ENCODE measurements at places on chromosomes 2 and 18.

DNA sequence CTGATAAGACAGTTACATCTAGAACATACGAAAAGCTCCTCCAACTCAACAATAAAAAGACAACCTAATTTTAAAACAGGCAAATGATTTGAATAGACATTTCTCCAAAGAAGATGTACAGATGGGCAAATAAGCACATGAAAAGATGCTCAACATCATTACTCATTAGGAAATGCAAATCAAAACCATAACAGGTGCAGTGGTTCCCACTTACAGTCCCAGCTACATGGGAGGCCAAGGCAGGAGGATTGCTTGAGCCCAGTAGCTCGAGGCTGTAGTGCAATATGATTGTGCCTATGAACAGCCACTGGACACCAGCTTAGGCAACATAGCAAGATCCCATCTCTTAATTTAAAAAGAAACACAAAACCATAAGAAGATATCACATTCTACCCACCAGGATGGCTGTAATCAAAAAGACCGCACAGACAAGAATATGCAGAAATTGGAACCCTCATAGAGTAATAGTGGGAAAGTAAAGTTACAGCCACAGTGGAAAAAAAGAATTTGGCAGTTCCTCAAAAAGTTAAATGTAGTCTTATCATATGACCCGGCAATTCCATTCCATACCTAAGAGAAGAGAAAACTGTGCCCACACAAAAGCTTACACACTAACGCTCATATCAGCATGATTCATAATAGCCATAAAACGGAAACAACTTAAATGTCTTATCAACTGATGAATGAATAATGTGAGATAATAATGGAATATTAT lies 30.5 kb upstream of the ARMC9 start:
- DNase-seq, result no peak

DNA sequence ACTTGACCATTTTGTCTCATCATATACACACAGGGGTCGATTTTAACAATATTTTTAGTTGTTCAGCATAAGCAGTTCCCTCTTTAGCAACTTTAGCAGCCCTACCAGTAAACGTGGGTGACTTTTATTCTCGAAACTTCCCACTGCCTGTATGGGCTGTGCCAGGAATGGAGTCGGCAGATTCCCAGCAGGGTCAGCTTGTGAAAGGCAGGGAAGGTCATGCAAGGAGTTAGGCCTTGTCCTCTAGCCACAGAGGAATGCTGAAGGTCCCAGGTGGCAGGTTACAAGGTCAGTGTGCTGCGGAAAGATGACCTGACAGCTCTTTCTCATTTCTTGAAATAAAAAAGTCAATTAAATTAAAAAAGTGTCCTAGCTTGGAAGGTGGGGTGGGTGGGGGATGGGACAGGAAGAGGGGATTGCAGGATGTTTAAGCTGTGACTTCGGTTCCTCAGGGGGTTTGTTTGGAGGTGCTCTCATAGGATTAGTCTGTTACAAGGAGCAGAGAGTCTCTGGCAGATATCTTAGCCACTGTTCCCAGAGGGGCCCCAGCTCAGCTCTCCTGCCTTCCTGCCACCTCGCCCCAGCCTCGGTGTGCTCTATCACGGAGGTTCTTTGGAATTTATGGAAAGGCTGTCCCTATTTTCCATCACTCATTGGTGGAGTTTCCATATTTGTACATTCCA lies 21.4 kb downstream of the DRC1 start:
- no peak for DNase-seq

DNA sequence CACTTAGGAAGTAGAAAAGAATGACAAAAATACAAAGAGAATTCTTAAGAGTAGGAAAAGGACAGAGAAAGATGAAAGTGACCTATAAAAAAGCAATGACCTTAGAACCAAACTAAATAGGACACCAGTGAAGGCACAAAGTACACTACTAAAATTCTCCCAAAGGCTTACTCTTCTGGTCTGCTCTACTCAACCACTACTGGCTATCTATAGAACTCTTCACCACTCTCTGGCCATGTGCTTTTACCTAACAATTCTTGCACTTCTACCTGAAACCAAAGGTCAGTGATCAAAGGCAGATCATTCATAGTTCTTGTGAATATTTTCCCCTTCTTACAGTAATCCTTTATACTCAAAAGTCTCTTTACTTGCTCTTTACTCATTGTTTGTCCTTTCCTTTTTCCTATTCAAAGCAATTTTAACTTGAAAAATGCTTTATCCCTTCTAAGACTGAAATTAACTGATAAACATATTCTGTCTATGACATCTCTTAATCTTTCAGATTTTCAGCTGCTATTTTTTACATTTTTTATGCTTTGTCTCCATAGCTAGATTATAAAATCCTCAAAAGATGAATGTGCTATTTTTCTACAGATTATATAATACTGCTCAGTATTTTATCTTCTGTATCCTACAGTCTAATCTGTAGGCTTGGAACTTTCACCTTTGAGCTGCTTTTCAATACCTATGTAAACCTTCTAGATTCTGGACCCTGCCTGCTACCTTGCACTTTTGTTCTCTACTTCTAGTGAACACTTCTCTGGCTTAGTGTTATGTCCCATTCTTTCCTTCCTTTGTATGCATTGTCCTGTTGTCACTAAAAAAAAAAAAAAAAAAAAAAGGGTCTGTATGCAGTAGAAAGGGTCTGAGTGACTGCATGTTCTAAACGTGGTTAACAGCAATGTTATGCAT lies 64.6 kb downstream of the NCKAP1 start:
- DNase-seq, result peak; percentile 4

DNA sequence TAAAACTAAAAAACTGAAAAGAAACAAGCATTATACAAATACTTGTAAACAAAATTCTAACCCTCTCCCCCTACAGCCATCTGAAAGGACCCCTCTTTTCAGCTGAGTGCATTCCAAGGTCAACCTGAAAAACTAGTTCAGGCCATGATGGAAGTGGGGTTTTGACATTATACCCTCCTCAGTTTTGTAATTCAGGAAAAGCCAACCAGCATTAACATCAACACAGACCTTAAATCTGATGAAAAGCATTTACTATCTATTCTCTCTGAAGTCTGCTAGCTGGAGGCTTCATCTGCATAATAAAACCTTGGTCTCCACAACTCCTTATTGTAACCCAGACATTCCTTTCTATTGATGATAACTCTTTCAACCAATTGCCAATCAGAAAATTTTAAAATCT lies 302.2 kb downstream of the CNTNAP5 start:
- DNase-seq, result no peak

- DNase-seq, result no peak
Measured at GRCh38 chr2:239462671-239463506, 62.1 kb upstream of the HDAC4 start.

- no peak for DNase-seq
Measured at GRCh38 chr2:54597153-54597848, 126.2 kb upstream of the EML6 start.

DNA sequence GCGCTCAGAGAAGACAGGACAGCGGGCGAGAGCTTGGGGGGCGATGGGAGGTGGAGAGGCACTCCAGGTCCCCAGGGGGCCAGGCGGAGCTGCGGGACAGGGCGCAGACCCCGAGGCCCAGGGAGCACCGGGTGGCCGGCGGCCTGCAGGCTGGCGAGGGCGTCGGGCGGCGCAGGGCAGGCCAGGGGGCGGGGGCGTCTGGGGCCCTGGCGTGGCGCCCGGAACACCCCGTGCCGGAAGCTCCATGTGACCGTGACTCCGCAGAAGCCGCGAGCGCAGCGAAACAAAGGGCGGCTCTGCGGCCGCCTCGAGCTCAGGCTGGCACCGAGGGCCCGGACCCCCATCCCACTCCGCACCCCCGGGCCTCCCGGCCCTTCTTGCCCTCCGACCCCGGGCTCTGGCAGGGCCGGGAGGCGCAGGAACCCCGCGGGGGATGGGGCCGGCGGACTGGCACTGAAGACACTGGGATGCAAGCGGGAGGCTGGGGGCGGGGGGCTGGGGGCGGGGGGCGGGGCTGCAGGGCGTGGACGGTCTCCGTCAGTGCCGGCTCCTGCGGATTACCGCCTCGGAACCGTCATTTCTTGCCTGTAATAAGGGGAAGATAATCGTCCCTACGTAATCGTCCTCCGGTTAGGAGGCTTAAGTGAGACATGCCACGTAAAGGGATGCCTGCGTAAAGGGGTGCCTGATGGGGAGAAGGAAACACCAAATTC lies 19.1 kb downstream of the SH2D6 start:
- peak; percentile 93 for DNase-seq

GRCh38 chr2:81583311-81584108 lies 1279.0 kb upstream of the LRRTM1 start:
- DNase-seq, result no peak

- no peak for DNase-seq
Measured at GRCh38 chr2:190551928-190552327, 17.4 kb upstream of the NEMP2 start.

GRCh38 chr2:239274391-239275043 lies 126.3 kb downstream of the HDAC4 start:
- no peak for DNase-seq

GRCh38 chr2:26732446-26732845 lies 31.6 kb upstream of the SLC35F6 start:
- no peak for DNase-seq

DNA sequence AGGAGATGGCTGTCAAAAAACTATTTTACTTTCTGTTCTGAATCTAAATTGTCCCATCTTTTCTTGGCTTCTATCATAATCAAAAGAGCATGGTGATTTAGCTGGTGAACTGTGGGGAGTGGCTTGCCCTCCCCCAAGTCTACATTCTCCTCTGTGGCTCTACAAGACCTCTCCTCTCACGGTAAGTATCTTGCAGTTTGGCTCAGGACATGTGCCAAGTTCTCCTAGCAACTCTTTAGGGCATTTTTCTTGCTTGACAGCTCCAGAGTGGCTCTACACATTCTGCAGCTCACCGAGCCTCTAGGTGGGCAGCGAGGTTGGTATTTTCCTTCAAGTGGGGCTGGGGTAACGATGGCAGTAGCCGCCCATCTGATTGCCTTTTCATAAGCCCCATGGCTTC lies 29.1 kb downstream of the SLC4A5 start:
- no peak for DNase-seq

- DNase-seq, result no peak
Measured at GRCh38 chr2:5991305-5991968, 299.3 kb downstream of the SOX11 start.

- DNase-seq, result no peak
Measured at GRCh38 chr2:161008311-161008710, 151.9 kb upstream of the TANK start.

DNA sequence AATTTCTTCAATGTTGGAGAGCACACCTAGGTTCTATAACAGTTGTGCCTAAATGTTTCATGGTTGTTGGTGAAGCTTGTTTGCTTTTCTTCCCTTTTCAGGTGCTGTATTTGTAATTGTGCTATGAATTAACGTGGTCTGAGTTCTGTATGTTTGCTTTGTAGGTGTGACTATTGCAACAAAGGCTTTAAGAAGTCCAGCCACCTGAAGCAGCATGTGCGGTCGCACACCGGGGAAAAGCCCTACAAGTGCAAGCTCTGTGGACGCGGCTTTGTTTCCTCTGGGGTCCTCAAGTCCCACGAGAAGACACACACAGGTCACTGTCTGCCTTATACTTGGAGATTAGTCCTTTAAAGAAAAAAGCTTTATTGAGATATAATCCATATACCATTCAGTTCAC lies 91.2 kb downstream of the ZNF236 start:
- no peak for DNase-seq

- no peak for DNase-seq
Measured at GRCh38 chr2:208415897-208416296, 9.3 kb downstream of the PTH2R start.

DNA sequence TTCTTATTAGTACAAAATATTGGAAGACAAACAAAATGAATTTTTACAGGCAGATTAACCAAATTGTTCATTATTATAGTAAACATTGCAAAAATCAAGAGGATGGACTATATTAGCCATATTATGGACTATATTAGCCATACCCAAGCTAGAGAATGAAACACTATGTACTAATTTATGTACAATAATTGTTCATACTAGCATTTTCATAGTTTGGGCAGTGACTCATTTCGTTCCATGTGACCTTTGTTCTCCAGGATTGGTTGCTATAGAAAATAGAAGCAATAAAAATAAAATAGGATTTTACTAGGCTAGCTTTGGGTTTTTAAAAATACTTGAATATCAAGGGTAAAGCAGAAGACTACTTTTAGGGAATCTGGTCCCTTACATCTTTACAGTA lies 176.8 kb downstream of the ZEB2 start:
- DNase-seq, result no peak

DNA sequence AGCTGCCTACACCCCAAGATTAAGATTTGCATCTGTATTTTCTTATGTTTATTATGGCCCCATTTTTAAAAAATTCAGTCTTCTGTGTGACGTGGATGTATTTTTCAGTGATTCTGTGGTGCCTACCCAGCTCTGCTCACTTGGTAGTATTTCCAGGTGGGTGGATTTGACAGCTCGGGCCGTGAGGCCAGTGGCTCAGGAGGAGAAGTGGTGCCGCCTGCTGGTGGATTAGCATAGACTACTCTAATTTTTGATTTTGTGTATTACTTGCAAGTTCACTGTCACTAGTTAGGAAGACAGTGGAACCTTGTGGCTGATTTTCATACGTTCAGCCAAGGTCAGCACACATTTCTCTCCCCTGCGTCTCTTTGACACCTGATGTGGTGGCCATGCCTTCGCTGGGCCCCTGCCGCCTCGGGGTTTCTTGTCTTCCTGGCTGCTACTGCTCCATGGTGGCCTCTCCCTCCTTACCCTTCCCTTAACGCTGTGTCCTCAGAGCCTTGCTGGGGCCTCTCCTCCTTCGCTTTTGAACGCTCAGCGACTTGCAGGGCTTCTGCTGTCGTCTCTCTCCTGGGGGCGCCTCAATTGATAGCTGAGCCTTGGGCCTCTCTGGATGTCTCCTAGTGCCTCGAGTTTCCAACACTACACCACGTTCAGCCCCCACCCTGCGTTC lies 89.4 kb downstream of the DGKD start:
- DNase-seq, result peak; percentile 93

GRCh38 chr18:51091270-51091669 lies 61.3 kb downstream of the SMAD4 start:
- no peak for DNase-seq

- DNase-seq, result no peak
Measured at GRCh38 chr18:10009321-10010144, 95.7 kb downstream of the VAPA start.

- no peak for DNase-seq
Measured at GRCh38 chr2:3759761-3760160, 56.4 kb downstream of the DCDC2C start.

GRCh38 chr2:32858713-32859112 lies 88.0 kb upstream of the LTBP1 start:
- DNase-seq, result no peak

DNA sequence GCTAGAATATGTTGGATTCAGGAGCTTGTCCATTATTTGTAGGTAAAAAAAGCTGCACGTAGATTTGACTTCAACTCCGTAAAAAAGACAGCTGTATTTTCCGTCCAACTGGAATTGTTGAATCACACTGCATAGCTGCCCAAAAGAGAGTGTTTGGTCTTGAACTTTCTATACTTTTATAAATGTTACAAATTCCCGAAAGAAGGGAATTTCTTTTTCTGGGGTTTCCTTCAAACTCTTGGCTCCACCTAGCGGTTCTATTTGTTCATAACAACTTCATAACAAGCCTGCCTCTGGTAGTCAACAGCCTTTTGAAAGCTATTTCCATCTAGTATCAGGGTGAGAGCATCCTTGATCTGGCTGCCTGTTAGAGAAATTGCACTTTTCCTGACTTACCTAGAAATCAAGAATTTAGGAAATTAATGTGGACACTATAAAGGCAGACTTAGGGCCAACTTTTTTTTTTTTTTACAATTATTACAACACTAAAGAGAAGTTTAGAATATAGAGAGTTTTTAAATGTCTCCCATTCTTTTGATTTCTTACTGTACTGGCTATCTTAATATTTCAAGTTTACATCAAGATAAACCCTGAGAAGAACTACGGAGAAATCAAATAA lies 48.1 kb downstream of the TMEM185B start:
- peak; percentile 49 for DNase-seq
